ENCODE measurements at places on chromosomes 2 and 18. TPM values are rescaled to one million over a fixed set of nuclear protein-coding genes. Genes with fewer than 3 reads are reported as not detected.

Gene EPHA4
- total RNA-seq: 51.2 TPM

Gene FIGN
- 4.3 TPM for total RNA-seq

GRCh38 chr2:241794250-241794823, 14.7 kb upstream of the NEU4 start:
- no peak overlapping the region for H3K4me3 ChIP-seq
- no peaks in the 10 kb centered on the region for H3K36me3 ChIP-seq
- no peaks in the 10 kb centered on the region for H3K4me1 ChIP-seq
- H3K27me3 ChIP-seq: no peaks in the 10 kb centered on the region
- no peak for DNase-seq

- no peak overlapping the region for H3K27ac ChIP-seq
- no peak overlapping the region for H3K4me3 ChIP-seq
- no peaks in the 10 kb centered on the region for H3K36me3 ChIP-seq
- H3K4me1 ChIP-seq: no peaks in the 10 kb centered on the region
- no peaks in the 10 kb centered on the region for H3K27me3 ChIP-seq
Measured at GRCh38 chr2:33494155-33494779, 17.8 kb downstream of the RASGRP3 start.

Measured in ascending aorta (tissue), 2 donors.